Left colon (tissue), 2 donors: ENCODE measurements at places on chromosomes 11 and 22. TPM values are rescaled to one million over a fixed set of nuclear protein-coding genes. Genes with fewer than 3 reads are reported as not detected.

- DNase-seq: no peak
These were observed 64.6 kb downstream of the CTTN start for GRCh38 chr11:70462818-70463477.

GRCh38 chr11:103546236-103546635, 437.0 kb downstream of the DYNC2H1 start:
- no peak for DNase-seq

Gene RTN4RL2
- total RNA-seq: 0.67 TPM

DNA sequence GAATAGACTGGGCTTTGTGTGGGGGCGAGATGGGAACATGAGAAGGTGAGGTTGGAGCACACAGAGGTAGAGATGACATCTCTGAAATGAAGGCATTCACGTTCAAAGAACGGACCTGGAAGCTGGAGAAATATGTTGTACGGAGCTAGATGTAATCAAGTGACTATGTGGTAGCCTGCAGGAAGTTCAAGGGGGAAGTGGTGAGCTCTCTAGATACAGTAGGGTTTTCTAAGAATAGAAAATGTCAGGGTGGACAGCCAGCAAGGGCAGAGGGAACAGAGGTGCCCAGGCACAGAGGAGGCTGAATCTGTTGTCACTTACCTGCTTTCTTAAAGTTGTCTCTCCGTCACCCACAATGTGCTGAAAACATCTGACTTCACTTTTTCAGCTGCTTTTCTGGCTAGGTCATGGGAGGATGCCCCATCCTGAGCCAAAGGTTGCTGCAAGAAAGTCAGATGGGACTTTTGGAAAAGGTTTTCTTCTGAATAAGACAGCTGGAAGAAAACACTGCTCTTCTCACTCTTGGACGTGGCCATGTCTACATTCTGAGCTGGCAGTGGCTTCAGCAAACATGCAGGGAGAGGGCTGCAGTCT, 171.5 kb upstream of the B3GAT1 start:
- no peak for DNase-seq

DNA sequence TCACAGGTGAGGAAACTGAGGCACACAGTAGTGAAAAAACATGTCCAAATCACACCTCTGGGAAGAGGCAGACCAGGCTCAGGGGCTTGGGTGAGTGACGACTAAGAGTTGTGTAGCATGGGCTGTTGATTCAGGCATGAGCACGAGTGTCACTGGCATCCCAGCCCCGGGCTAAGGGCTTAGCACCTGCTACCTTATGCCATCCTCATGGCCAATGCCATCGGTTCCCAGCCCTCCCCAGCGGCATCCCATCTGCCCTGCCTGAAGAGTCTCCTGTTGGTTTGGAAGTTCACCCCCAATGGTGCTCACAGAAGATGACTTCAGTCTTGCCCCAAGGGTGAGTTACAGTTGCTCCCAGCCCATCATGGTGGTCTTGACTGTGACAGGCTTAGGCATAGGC, 22.4 kb downstream of the MB start:
- no peak for DNase-seq
